ENCODE measurements at places on chromosomes 3 and 15.

DNA sequence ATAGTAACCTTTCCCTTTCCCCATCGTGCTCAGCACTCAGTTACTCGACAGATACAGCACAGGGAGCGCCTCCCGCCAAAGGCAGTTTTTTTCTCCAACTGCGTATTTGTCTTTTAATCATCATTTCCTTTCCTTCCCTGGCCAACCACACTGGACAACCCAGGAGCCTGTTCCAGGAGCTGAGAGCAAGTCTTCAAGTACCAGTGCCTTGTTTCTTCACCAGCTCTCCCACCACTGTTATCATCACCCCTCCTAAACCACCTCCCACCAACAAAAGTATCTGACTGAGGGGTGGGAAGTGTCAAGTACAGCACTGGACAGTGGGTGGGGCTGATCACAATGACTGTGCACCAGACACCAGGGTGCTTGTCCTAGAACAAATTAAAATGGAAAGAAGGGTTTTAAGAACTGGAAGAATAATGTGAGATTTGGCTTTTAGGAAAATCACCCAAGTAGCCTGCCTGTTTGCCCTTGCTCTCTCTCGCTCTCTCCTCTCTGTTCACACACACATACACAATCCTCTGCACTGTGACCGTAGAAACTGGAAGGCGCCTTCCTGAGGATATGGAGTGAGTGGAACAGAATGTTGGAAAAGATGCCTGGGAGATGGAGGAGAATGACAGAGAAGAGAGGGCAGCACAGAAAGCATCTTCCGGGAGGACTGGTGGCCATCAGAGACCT is 126.3 kb downstream of the TNIK start:
- no peak for DNase-seq

DNA sequence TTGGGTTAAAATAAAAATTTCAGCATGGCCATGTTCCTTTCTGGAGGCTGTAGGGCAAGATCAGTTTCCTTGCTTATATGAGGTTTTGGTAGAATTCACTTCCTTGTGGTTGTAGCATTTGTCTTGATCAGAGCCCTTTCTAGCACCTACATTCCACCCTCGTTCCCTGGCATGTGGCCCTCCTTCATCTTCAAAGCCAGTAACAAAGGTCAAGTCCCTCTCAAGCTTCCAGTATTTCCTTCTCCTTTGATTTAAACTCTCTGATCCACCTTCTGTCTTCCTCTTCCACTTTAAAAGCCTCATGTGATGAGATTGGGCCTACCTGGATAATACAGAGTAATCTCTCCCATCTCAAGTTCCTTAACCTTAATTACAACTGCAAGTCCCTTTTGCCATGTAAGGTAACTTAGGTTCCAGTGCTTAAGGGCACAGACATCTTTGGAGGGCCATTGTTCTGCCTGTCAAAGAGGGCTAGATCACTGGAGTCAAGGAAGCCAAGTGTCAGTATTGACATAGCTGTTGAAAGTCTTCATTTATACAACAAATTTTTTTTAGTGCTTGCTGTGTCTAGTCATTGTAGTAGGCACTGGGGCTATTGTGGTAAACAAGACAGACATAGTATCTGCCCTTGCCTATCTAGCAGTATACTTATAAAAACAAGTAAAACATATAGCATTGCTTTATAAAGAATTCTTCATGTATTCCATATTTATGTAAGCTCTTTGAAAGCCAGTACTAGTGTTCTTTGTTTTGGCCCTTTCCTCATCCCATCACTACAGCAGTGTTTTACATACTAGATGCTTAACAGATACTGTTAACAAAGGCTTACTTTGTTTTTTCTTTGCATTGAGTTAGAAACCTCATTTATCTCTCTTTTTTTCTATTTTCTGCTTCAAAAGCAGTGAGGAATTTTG is 40.7 kb downstream of the GLCE start:
- DNase-seq: no peak

DNA sequence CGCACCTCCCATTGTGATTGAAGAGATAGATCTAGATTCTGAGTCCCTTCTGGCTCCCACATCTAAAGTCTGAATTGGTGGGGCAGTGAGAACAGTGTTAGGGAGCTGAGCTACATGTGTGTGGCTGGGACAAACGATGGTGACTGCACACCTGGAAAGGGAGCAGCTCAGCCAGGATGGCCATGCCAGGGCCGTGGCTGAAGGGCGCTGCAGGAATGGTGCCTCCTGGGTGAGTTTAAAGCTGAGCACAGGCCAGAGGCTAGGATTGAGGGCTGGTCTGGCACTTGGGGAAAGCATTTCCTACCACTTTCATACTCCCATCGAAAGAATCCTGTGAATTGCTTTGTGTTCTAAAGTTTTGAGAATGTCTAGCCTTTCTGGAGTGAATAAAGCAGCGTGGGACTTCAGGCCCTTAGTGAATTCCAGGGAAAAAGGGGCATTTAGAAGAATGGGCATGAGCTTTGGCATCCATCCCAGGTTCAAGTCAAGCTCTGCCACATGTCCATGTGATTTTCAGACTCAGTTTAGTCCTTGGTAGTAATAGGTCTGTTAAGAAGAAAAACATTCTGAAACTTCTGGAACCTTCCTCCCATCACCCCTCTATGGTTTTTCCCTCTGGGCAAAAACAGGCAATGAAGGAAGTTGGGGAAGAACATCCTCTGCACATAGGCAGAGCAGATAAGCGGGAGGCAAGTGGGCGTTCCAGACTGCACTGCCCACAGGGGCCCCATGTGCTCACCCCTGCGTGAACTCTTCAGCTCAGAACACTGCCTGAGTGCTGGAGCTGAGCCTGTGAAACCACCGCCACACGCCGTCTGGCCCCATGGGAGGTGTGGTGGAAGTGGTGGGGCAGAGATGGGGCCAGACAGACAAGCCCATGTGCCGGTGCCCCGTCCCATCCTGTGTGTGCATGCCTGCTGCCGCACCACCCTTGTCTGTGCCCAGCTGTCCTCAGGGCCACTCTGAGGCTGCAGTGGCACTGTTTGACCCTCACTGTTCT is 12.9 kb upstream of the CPNE9 start:
- DNase-seq: no peak

GRCh38 chr3:143200001-143200924 is 80.7 kb downstream of the CHST2 start:
- DNase-seq: no peak

GRCh38 chr3:149970716-149971402 is at the start of gene PFN2:
Gene PFN2 (minus strand): TSS chr3:149970895. CDS start chr3:149970856, 39 bp downstream.
- DNase-seq: peak; percentile 95

DNA sequence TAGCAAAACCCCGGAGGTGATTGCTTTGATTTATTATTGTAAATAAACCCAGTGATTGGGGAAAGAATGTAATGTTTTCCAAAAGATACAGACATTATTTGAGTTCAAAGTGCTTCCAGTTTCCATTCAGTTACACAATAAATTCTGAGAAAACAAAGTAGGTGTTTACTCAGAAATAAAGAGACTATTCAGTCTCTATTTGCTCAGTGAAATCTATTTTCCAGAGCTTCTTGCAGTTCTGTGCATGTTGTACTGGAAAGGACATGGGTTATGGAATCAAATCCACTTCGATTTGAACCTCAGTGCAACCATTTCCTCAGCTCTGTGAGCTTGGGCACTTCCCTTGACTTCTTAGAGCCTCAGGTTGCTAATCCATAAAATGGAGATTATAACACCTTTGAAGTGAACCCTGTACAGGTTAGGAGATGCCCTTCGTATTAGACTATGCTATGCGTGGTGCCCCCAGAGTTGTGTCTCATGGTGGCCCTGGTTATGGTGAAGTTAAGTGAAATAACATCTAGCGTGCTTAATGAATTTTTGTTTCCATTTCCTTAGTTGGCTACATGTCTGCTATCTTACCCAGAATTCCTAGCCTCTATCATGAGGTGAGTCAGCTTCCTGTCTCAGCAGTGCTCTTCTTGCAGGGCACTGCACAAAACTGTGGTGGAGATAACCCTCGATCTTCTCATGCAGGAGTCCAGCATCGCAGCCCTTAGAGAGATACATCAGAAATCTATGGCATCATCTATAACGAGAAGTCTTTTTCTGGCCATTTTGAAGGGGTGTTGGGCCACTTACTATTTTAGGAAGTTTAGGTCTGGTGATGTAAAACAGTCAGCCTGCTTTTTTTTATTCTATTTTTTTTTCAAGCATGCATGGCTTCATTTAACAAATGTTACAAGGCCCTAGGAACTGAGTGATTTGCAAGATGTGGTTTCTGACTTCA is 97.7 kb downstream of the RPL39L start:
- peak; percentile 10 for DNase-seq

DNA sequence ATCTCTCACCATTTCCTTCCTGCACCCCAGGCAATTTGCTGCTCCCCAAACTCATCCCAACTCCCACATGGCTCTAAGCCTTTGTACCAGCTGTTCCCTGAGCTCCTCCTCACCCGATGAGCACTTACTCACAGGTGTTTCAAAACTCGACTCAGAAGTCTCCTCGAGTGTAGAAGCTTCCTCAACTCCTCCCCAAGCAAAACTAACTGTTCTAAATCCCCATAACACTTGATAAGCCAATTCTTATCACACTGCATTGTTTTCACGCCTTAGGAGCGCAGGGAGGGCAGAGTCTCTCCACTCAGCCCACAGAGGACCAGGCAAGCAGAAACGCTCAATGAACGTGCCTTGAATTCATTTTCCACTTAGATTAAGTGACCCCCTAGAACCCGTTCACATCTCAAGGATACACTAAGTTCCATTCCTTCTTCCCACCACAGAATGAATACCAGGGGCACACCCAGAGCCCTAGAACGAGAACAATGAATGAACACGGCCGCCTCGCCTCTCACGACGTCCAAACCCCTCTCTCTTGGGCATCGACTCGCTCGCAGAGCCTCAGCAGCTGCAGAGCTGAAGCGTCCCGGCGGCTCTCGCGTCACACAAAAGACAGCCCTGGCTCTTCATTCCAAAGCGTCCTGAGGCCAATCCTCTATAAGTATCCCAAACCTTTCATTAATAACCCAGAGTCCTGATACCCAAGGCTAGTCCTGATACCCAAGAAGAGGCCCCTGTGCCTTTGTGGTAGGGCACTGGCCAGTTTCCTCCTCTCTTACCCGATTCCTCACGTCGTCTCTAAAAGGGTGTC is 1.1 kb downstream of the RAF1 start:
- DNase-seq: no peak

- DNase-seq: no peak
These were observed 621.7 kb downstream of the ZPLD1 start for GRCh38 chr3:103056542-103056941.

DNA sequence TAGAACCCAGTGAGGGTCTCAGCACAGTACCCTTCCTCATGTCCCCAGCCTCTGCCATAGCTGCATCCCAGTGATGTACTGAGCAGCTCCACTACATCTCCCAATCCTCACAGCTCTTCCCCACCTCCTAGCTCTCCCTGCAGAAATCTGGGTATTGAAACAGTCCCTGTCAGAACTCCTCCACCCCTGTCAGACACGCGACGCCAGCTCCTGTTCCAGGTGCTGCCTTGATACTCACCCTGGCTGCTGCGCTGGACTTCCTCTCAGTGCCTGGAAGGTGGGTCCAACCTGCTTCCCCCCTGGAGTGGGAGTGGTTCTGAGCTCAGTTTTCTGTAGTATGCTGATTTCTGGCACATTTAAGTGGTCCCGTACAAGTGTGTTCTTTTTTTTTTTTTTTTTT is 160.9 kb upstream of the SLCO3A1 start:
- no peak for DNase-seq

DNA sequence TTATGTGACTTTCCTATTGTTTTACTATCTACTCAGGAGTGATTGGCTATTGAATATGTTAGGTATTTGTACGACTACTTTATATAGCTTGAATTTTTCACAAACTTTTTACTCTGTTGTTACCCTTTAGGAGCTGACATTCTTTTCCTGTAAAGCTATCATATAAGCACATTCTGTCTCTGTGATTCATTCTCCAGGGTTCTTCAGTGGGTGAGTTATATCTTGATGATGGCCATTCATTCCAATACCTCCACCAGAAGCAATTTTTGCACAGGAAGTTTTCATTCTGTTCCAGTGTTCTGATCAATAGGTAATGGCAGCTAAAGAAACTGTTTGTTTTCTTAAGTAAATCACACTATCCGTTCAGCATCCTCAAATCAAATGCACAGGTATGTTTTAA is 10.1 kb upstream of the CAPN3 start:
- no peak for DNase-seq

GRCh38 chr15:74904190-74904805 is 2.4 kb downstream of the FAM219B start:
- no peak for DNase-seq

GRCh38 chr3:115284980-115285379 is 137.9 kb upstream of the ZBTB20 start:
- DNase-seq: no peak

GRCh38 chr3:140508550-140508949 is 169.3 kb upstream of the TRIM42 start:
- DNase-seq: no peak

DNA sequence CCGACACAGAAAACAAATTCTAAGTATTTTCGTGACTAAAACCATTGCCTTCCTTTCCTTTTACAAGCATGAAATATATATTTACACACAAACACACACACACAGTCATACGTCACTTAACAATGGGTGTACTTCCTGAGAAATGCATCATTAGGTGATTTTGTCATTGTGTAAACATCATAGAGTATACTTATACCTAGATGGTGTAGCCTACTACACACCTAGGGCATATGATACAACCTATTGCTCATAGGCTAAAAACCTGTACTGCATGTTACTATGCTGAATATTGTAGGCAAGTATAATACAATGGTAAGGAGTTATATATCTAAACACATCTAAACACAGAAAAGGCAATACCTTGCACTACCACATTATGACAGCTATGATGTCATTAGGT is 28.6 kb downstream of the COL6A5 start:
- DNase-seq: peak; percentile 41

All from NCI-H774 (cell line).